ENCODE measurements at places on chromosomes 3 and 15.

- no peak for DNase-seq
Measured at GRCh38 chr15:47954196-47954595, 166.6 kb upstream of the SLC24A5 start.

- no peak for DNase-seq
Measured at GRCh38 chr15:77487469-77487842, 66.8 kb downstream of the HMG20A start.

GRCh38 chr15:93452537-93453211, 363.7 kb upstream of the RGMA start:
- DNase-seq = no peak

- no peak for DNase-seq
Measured at GRCh38 chr15:52154896-52155865, 36.0 kb downstream of the GNB5 start.

DNA sequence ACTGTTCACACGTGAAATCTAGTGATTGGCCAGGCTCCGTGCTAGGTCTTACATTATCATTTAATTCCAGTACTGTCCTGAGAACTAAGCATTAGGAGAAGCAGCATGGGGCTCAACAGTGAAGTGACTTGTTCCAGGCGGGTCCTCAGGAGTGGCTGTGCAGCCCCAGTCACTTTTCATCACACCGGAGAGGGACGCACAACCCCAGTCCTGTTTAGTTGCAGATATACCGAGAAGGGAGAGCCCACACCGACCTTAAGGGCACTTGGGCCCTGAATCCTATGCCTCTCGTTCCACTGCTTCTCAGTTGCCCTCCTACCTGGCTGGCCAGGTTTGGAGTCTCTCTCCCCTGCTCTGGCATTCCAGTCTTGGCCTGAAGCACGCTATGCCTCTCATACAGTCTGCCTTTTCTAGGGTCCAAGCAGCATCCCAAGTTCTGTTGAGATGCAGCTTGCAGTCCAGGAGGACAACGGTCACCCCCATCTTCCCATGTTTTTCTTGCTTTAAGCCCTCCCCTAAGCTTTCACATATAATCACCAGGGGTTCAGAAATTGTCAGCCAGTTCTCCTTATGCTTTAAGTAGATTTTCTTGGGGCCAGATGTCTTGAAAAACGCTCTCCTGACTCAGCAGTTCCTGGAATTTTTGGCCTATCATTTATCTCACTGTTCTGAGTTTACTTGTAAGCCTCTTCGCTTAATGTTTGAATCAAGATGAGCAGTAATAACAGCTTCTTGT, 10.1 kb downstream of the FAM131A start:
- DNase-seq = no peak

- DNase-seq = peak; percentile 47
Measured at GRCh38 chr3:50192689-50193141, 1.3 kb downstream of the GNAT1 start.

- DNase-seq = peak; percentile 38
Measured at GRCh38 chr3:109081746-109082510, 36.0 kb downstream of the MORC1 start.

GRCh38 chr15:77853008-77853328, 220.3 kb upstream of the LINGO1 start:
- no peak for DNase-seq

DNA sequence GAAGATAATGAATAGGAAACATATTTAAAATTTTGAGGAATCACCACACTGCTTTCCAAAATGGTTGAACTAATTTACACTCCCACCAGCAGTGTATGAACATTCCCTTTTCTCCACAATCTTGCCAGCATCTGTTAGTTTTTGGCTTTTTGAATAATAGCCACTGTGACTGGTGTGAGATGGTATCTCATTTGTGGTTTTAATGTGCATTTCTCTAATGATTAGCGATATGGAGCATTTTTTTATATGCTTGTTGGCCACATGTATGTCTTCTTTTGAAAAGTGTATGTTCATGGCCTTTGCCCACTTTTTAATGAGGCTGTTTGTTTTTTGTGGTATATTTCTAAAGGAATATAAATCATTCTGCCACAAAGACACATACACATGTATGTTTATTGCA, 166.3 kb downstream of the NECTIN3 start:
- DNase-seq = no peak

DNA sequence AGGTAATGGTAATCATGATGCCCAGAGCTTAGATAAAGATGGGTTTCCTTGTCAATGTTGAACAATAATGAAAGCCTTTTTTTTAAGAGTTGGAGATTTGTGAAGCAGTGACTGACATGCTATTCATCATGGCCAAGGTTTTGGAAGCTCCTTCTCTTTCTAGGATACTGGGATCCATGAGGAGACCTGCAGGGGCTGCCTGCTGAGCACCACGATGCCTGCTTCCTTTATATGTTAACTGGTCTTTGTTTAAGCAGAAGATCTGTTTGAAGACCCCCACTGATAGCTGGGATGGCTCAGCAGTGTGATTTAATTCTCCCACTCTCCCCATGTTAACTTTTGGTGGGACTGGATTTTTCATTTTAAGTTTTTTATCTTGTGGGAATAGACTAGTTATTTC, 15.8 kb downstream of the RBP1 start:
- no peak for DNase-seq

GRCh38 chr3:17055374-17056276, 170.9 kb downstream of the PLCL2 start:
- no peak for DNase-seq

DNA sequence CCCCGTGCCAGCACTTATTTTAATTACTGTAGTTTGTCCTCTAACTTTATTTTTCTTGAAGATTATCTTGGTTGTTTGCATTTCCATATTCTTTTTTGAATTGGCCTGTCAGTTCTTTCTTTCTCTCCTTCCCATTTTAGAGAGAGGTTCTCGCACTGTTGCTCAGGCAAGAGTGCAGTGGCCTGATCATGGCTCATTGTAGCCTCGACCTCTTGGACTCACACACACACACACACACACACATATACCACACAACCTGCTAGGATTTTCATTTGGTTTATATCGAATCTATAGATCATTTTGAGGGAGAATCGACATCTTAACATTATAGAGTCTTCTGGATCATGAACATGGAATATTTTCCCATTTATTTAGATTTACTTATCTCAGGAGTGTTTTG, 8.7 kb downstream of the FEM1B start:
- DNase-seq = no peak

GRCh38 chr15:55917881-55918296, 75.5 kb downstream of the NEDD4 start:
- peak; percentile 86 for DNase-seq

GRCh38 chr3:38354588-38355330, 8.2 kb downstream of the XYLB start:
- no peak for DNase-seq

- no peak for DNase-seq
Measured at GRCh38 chr3:6567241-6567640, 293.7 kb upstream of the GRM7 start.

DNA sequence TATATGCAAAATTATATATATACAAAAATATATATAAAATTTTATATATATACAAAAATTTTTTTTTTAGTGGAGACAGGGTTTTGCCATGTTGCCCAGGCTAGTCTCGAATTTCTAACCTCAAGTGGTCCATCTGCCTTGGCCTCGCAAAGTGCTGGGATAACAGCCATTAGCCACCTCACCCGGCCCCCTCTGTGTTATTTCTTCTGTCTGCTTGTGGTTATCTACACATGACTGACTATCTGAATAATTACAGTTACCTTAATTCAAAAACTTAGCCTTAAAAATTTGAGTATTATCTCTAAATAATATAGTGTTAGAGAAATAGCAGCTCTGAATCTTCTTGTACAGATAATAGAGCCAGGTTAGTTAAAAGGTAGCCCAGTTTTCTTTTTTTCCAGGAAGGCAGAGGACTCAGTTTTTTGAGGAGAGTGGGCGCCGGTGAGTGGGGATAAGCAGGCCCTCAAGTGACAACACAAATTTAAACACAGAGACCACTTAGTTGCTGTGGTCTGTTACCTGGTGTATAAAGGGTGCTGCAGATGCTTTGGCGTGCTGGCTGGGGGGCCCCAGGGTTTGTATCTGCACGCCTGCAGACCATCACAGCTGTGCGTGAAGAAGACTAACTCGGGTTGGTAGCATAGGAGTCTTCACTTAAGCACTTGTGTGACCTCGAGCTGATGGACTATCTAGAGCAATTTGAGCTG, 83.7 kb downstream of the TRAK1 start:
- no peak for DNase-seq

GRCh38 chr3:193194371-193194770, 46.7 kb upstream of the PLAAT1 start:
- DNase-seq = no peak

DNA sequence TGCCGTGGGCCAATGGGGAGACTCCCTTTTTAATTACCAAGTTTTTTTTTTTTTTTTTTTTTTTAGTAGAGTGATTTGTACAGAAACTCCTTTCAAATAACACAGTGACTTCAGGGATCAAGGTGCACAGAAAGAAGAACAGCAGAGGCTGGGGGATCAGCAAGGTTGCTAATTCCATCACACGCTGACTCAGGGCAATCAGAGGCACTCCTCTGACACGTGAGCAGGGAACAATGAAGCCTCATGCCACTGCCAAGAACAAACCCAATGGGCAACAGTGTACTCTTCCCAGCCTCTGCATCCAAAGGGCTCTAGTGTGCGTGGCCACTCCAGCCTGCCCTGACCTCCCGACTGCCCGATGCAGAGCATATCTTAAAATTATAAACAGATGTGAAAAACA, 186.7 kb upstream of the WNT5A start:
- no peak for DNase-seq

GRCh38 chr3:187954516-187954872, 199.5 kb upstream of the LPP start:
- DNase-seq = no peak

GRCh38 chr15:101539492-101539891, 50.0 kb upstream of the PCSK6 start:
- no peak for DNase-seq

DNA sequence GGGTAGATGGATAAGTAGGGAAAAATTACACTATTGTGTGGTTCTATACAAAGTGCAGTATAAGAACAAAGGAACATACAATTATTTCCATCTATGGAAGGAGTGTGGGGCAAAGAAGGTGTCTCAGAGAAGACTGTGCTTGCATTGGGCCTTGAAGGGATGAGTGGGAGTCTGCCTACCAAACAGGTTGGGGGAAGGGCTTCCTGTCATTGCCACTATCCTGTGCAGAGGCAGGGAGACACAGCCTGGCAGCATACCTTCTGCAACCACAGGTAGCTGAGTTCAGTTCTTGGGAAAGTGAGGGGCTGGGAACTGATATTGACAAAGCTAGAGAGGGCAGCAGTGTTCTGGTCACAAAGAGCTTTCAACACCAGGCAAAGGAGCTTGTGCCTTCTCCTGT, 3.4 kb downstream of the TIMP4 start:
- DNase-seq = no peak

- DNase-seq = no peak
Measured at GRCh38 chr3:3082234-3082924, 27.8 kb downstream of the IL5RA start.

GRCh38 chr3:128328546-128329458, 137.9 kb downstream of the DNAJB8 start:
- DNase-seq = no peak

- DNase-seq = no peak
Measured at GRCh38 chr15:70967646-70968045, 75.0 kb downstream of the LRRC49 start.

DNA sequence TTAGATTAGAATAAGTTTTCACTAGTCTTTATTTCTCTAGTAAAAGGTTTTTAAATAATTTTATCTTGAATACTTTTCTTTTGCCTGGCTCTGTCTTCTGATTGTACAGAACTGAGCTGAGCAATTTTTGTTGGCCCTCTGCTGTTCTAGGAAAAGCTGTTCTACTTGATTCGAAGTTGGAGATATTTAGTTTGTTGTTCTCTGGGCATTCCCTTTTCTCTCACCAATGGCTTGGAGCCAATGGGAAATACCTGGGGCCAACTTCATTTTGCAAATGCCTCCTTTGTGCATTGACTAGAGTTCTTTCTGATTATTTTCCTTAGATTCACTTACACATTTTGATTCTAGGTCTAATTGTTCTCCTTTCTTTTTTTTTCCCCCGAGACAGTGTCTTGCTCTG, 16.5 kb downstream of the ABHD5 start:
- DNase-seq = no peak
